Germinal center (tissue), 1 donor: ENCODE measurements at places on chromosomes 5 and 9.

- no peak for DNase-seq
These were observed 94.3 kb downstream of the MVB12B start for GRCh38 chr9:126420643-126421564.

DNA sequence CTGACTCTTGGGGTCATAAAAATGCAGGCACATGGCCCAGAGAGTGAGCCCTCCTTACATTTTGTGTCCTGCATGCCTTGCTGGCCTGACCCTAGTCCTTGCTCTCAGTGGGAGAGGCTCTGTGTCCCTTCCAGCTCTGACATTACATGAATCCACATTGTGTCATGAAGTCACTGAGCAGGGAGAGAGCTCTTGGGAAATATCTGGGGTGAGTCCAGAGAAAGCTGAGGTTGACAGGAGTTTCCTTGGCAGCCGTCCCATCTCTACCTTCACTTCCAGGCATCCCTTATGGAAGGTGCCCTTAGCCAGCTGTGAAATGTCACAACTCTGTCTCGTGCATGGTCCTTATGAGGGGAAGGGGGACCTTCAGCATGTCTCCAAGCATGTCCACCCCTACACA, 41.0 kb downstream of the FAT2 start:
- no peak for DNase-seq

DNA sequence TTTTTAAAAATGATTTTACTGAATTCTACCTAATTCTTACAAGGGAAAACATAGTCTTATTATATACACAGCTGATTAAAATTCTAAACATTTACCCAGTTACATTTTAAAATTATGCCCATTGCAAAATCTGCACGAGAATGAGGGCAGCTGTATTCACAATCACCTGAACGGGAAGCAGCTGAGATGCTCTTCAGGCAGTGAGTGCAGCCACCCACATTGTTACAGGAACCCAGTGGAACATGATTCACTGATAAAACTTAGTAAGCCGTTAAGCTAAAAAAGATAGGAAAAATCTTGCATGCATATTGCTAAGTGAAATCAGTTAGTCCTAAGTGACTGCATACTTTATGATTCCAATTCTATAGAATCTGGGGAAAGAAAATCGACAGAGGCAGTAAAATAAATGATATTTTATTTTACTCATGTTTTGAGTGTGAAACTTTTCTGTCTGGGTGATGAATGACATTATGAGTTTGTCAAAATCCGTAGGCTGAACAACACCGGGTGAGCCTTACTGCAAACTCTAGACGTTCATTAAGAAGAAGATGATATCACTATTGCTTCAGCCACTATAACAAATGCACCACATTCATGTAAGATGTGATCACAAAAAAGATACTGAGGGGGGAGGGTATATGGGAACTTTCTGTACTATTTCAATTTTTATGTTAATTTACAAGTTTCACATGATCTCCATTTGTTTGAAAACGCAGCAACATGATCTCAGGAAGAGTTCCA, 39.1 kb upstream of the FLT4 start:
- no peak for DNase-seq

DNA sequence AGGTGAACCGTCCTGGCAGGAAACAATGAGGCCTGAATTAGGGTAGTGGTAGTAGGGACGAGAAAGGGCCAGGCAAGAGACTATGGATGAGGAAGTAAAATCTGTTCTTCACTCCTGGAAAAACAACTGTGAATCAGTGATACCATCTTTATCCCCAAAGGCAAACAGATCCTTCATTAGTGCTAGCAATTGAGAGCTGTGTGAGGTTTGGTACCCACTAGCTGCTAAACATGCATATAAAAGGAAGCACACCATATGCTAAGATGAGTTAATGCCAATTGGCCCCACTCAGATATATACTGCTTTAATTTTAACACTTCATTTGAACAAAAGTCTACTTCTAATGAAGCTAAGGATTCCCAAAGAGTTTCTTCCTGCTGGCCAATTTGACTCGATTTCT, 244.8 kb upstream of the NR4A3 start:
- DNase-seq, result no peak

DNA sequence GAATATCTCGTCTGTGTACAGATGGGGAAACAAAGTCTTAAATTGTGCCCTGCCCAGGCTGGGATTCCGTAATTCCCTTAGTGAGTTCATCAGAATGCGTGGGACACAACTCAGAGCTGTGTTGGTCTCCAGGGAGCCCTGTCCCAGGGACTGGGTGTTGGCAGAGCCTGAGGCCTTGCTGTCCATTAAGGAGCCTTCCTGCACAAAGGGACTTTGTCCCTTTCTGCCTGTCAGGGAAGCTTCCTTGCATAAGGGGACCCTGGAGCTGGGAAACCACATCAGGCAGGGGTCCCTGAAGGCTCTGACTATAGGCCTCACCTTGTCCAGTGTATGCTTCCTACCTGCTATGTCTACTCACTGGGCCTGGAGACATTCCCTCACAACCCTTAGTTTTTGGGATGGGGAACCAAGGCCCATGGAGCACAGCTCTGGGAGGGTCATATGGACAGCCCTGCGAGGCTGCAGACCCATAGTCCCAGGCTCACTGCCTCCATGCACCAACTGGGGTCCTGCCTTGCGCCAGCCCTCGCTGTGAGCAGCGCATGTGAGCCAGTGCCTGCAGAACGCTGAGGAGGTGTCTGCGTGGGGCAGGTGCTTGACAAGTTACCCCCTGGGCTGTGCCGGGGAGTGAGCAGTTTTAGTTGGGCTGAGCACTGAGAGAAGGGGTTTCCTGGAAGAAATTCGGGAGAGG, 1.6 kb downstream of the CARD19 start:
- no peak for DNase-seq

DNA sequence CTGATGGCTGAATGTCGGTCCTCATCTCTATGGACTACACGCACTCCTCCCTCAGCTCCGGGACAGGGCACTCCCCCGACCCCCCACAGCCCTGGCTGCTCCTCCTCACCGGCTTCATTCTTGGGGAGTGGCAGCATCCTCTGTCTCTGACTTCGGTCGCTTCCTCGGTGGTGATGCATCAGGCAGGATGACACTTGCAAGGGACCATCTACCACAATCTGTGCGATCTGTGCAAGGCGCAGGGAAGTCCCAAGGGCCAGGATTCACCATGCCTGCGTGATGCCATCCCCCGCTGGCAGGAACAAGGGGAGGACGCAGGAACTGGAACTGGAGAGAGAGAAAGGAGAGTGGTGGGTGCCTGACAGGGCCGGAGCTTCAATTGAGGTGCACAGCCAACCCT, 2.2 kb upstream of the CACNA1B start:
- no peak for DNase-seq

- no peak for DNase-seq
These were observed 63.1 kb downstream of the RNF38 start for GRCh38 chr9:36337002-36337401.

DNA sequence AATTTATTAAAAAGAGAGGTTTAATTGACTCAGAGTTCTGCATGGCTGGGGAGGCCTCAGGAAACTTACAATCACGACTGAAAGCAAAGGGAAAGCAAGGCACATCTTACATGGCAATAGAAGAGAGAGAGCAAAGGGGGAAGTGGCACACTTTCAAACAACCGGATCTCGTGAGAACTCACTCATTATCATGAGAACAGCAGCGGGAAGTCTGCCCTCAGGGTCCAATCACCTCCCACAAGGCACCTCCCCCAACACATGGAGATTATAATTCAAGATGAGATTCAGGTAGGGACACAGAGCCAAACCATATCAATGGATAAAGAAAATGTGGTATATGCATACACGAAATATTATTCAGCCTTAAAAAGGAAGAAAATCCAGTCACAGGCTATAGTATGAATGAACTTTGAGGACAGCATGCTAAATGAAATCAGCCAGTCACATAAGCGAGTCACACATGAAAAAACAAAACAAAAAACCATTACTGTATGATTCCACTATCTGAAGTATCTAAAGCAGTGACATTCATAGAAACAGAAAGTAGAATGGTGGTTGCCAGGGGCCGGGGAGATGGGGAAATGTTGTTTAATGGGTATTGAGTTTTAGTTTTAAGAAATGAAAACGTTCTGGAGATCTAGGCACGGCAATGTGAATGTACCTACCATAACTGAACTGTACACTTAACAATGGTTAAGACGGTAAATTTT, 83.4 kb upstream of the PCA3 start:
- no peak for DNase-seq

DNA sequence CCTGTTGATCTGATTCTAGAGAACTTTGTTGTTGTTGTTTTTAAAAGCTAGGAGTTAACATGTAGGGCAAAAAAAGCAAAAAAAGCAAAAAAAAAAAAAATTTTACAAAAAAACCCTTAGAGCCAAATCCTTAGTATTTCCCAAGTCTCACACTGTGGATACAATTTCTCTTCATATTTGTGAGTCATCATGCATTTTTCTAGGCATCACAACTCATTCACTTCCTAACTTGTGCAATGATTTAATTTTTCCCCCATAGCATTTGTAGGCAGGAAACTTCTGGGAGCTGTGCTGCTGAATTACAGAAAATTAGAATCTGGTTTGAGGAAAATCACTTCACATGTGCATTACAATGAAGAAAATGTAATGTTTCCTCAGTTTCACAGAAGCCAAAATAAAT, 91.9 kb downstream of the MARCHF3 start:
- no peak for DNase-seq

DNA sequence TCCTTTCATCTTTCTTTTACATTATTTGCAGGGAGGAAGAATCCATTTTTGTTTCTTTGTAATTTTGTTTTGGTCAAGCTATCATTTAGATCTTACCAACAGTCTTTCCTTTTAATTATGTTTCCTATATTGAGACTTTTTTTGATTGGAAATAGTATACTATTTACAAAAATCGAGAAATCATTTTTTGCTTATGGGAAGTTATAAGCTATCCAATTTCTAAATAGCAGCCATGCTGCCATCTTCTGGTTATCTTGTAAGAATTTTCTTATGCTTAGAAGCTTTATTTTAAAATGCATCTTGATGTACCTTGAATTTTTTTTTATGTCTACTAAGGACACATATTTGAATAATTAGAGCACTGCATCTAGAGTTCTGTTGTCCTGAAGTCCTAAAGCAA, 821.2 kb downstream of the PTPRD start:
- no peak for DNase-seq

GRCh38 chr5:120817044-120817985, 353.2 kb downstream of the PRR16 start:
- DNase-seq, result no peak

DNA sequence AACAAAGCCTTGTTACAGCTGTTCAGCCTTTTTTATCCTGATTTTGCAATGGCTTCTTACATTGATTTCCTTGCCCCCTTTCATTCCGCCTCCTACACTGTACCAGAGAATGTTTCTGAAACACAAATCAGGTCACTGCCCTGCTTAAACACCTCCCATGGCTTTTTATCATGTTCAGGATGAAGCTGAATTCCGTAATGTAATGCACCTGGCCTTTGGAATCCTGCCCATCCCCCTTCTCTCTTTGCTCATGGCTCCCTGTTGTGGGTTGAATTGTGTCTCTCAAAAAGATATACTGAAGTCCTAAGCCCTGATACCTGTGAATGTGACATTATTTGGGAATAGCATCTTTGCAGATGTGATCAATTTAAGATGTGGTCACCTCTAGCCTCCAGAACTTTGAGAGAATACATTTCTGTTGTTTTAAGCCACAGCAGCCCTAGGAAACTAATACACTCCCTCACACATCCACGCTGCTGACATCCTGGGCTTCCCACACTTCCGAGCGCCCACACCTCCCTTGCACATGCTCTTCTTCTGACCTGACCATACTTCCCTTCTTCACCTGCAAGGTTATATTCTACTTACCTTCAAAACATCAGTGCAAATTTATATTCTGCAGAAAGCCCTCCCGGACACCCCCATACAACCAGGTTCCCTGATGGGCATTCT, 101.2 kb downstream of the DNAH5 start:
- DNase-seq, result no peak

DNA sequence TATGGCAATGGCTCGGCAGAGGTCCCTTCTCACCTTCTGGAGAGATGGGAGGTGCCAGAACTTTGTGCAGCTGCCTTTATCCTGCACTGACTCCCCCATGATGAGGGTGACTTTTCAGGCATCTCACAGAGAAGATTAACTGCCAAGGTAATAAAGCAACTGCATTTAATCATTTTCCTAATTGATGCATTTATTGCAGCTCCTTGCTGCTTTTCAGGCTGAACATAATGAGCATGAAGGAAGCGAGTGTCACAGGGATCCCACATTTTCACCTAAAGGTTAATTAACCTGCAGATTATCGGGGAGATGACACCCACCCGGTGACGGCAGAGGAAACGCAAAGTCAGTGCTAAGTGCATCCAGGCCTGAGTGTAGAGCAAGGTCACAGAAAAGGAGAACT, 154.3 kb downstream of the ICE1 start:
- DNase-seq, result no peak

GRCh38 chr5:59264639-59265245, 628.8 kb downstream of the PDE4D start:
- no peak for DNase-seq

DNA sequence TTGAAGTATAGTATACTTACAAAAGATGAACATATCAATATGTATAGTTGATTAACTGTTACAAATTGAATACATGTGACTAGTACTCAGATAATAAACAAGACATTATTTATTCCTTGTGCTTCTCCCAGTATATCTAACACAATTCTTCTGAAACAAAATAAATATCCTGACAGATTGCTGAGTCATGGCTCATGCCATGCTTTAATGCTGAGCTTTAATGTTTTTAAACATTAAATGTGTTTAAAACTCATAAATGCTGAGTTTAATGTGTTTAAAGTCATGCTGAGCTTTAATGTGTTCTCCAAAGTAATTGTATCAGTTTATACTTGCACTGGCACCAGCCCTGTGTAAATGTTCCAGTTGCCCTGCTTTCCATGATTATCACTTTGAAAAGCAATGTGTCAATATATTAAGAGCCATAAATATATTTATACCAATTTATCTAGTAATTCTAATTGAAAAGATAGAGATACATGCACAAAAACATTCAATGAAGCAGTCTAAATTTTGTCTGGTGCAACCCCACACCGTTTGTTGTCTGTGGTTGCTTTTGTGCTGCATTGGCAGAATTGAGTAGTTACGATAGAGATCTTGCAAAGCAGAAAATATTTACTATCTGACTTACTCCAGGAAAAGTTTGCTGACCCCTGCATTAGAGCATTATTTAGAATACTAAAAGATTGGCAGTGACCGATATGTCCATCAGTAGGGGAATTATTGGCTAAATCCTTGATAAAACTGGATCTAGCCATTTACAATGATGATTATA, 15.7 kb downstream of the KIAA1958 start:
- DNase-seq, result no peak

DNA sequence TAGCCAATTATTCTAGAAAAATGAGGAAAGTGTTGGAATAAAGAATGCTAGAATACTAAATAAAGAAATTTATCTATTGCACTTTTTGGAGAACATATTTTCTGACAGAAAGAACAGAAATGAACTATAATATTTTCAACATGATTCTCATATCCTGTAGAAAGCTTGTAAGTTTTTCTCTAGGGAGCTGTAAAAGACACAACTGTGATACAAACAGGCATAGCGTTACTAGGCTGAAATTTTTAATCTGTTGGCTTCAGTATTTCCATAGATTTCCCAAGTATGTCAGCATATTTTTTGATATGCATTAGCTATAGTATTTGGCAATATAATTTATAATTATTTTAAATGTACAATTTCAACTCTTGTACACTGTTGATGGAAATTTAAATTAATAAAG, 31.3 kb downstream of the ANXA1 start:
- DNase-seq, result no peak

- DNase-seq, result no peak
These were observed 36.8 kb upstream of the SSBP2 start for GRCh38 chr5:81787474-81788242.
